Stimulated activated CD4-positive, alpha-beta T cell treated with anti-CD3 and anti-CD28 coated beads, Interleukin-2, amount 100 ng/mL, for 24 hours (primary cell): ENCODE measurements at places on chromosomes 2 and 18.

GRCh38 chr18:39795350-39795749, 2159.7 kb upstream of the PIK3C3 start:
- DNase-seq, result no peak

GRCh38 chr2:101516823-101517690, 42.1 kb upstream of the RFX8 start:
- DNase-seq, result no peak

DNA sequence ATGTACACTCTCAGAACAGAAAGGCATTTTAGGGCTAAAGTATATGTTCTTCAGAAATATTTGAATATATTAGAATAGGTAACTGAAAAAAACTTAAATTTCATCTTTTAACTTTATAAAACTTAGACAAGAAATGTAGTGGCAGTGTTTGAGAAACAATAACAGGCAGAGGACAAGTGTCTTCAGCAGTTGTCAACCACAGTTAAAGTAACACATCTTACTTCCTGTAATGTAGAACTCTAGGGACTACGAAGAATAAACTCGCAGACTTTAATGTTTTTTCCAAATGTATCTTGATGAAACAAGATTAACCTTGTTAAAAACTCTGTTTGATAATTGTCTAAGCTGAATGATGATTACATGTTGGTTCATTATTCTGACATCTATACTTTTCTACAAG, 50.7 kb downstream of the RMDN2 start:
- no peak for DNase-seq

DNA sequence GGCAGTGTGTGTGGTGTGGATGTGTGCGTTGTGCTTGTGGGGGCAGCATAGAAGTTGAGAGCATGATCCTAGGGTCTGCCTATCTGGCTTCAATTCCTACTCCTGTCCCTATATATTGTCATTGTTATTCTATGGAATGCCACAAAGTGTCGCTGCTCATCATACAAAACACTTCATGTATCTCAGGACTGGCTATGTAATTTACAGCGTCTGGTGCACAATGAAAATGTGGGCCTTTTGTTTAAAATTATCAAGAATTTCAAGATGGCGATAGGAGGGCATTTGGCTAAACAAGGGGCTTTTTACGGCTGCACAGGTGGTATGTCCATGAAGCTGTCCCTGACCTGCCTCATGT, 3.4 kb downstream of the SERPINB2 start:
- no peak for DNase-seq

- no peak for DNase-seq
Measured at GRCh38 chr18:48947092-48947491, 3.7 kb downstream of the SMAD7 start.

- no peak for DNase-seq
Measured at GRCh38 chr2:8857709-8858108, 20.3 kb upstream of the KIDINS220 start.

DNA sequence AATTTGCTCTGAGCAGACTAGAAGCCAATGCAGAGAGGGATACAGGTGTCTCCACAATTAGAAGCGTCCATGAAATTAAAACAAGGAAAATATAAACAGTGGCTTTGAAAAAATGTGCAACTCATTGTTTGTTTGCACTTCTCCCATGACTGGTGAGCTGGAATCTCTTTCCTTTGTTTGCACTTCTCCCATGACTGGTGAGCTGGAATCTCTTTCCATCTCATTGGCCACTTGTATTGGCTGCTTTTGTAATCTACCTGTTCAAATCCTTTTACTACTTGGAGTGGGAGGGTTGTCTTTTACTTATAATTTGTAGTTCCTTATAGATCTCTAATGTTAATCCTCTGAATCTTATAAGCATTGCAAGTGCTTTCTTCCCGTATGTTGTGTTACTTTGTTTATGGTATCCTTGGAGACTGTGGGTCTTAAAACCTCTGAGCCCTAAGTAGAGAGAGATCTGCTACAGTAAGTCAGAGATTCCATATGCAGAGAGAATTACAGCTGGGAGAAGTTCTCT, 94.1 kb downstream of the RTN4 start:
- no peak for DNase-seq

GRCh38 chr2:64329848-64330247, 124.1 kb upstream of the LGALSL start:
- DNase-seq, result no peak

DNA sequence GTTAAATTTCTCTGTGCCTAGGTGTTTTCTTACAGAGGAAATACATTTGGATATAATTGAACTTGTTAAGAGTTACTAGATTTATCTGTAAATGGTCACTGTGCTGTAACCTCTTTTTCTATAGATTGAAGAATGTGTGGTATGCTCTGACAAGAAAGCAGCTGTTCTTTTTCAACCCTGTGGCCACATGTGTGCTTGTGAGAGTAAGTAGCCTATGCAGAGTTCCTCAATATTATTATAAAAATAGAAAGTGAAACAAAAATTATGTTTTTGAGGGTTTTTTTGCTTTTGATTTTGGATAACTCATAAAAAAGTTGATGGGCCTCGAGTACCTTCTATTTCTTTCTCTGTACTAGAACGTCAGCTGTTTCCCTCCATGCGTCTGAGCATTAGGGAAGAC, 112.4 kb downstream of the MIB1 start:
- no peak for DNase-seq

- no peak for DNase-seq
Measured at GRCh38 chr2:23542230-23542789, 157.3 kb downstream of the KLHL29 start.
